ENCODE measurements at places on chromosomes 1 and 21.

- no peak for DNase-seq
Measured at GRCh38 chr1:70477090-70477489, 66.0 kb downstream of the CTH start.

DNA sequence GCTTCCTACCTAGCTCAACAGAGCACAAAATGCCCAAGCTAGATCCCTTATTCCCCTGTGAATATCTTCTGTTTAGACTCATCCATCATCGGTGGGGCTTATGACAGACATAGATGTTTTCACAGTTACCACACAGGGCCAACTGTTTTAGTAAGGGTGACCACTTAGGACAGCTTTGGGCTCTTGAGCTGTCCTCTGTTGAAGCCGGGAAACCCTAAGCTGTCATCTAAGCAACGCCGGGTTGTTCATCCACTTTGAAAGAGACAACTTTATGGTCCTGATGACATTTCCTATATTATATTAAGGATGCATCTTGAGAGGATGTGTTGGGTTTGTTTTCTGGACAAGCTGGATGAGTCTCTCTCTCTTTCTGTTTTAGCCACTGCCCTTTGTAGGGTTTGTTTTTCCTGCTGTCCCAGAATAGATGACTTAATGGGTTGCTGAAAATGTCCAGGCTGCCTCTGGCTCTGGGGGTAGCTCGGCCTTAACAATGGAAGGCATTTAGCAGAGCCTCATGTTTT, 110.5 kb upstream of the UBE2U start:
- no peak for DNase-seq

GRCh38 chr1:2014181-2014580, 5.0 kb upstream of the GABRD start:
- DNase-seq, result no peak

DNA sequence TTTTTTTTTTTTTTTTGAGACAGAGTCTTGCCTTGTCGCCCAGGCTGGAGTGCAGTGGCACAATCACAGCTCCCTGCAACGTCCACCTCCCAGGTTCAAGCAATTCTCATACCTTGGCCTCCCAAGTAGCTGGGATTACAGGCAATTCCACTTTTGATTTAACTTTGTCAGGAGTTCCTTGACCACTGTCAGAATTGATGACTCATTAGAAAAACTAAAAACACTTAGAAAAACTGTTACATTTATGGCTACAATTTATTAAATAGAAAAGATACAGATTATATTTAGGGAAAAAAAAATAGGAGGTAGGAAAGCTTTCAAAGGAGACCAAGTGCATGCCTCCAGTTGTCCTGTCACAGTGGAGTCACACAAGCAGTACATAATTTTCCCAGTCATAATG, 20.0 kb downstream of the ZNF678 start:
- DNase-seq, result no peak

DNA sequence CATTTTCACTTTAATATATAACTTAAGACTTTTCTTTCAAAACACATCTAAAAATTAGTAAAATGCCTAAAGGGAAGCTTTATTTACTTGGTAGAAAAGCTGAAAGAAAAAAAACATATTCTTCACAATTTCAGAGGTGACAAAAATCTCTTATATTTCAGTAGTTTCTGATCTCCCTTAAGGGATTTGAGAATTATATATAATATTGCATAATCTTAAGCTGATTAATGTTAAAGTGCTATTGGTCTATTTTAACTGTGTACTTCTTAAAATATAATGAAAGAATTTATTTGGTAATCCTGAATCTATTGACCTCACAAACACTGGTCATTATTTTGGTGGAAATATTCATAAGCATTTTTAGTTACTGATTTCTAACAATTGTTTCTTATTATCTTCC, 1.2 kb upstream of the VPS45 start:
- no peak for DNase-seq

GRCh38 chr1:232542633-232543593, 87.0 kb downstream of the SIPA1L2 start:
- no peak for DNase-seq

GRCh38 chr1:24707687-24708086, 37.6 kb upstream of the CLIC4 start:
- DNase-seq, result no peak

GRCh38 chr1:183186841-183187240, 777 bp downstream of the LAMC2 start:
- no peak for DNase-seq

DNA sequence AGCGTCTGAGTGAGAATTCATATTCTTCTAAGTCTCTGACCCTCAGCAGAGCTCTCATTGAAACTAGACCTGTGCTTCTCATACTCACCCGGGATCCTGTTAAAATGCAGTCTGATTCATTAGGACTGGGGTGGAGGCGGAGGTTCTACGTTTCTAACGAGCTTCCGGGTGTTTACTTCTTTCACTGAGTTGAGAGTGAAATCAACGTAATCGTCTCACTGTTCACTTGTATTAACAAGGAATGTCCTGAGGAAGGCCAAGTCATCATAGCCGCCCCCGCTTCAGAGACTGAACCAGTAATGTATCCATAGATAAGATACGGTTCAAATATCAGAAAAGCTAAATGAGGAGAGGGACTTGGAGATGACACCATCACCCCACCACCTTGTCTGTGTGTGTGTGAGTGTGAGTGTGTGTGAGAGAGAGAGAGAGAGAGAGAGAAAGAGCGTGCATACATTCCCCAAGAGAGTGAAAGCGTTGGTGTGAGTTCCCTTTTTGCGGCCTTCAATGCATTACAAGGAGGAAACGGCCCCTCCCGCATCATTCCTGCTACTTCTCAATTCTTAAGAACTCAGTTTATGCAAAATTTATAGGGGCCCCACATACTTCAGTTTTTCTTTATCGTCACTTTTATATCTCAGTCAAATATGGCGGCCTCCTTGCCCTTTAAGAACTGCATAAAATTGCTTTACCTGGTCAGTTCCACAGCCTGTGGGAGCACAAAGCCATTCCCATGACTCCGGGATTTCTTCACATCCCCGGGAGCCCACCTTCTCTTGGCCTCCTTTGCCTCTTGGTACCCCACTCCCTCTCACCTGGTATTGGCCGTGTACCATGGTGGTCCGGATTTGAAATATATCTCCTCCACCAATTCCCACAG, 19.8 kb downstream of the KMO start:
- peak; percentile 65 for DNase-seq

- DNase-seq, result no peak
Measured at GRCh38 chr1:183101841-183102276, 78.6 kb downstream of the LAMC1 start.

DNA sequence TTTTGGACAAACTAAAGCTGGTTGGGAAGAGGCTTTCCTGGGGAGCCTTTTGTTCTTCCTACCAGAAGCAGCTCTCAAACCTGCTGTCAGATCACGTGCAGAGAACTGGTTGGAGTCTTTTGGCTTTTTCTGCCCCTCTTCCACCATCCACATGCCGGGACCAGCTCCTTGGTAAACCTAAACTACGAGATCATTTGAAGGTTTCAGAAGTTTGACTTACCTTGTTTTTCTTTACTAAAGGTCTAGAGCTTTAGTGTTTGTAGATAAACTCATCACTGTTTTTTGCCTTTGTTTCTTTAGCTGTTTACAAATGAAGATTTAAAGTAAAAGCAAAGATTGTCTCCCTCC, 113.4 kb downstream of the HLX start:
- no peak for DNase-seq

GRCh38 chr1:200969726-200970561, 53.6 kb downstream of the KIF21B start:
- no peak for DNase-seq

DNA sequence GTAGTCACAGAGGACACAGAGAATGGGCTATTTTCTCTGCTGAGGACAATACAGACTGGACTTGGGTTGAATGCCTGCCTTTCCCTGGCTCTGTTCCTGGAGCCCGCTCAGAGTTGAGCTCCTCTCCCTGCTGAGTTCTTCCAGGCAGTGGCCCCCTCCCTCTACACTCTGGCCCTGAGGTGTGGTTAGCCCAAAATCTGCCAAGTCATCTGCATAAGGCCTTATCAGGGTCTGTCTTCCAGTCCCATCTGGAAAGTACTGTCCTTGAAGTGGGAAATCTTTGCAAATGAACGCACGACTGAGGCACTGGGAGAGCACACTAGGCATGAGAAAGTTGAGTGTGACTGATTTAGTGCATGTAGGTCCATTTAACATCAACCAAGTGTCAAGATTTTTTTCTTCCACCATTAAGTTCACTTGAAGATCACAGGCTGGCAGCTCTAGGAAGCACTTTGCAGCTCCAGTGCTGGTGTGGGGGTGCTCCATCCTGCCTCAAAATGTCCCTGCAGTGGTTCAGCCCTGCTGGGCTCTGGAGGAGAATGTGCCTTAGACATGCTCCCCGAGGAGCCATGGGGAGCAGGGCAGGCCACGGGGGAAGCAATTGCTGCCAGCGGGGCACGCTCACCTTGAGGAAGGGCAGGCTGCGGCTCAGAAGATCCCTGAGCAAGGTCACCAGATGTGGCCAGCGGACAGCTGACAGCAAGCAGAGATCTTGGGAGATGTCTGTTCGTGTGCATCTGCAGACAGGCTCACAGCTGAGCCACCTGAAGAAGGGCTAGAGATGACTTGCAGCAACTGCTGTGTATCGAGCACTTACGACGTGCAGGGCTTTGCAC, 41.5 kb downstream of the IER5 start:
- no peak for DNase-seq

DNA sequence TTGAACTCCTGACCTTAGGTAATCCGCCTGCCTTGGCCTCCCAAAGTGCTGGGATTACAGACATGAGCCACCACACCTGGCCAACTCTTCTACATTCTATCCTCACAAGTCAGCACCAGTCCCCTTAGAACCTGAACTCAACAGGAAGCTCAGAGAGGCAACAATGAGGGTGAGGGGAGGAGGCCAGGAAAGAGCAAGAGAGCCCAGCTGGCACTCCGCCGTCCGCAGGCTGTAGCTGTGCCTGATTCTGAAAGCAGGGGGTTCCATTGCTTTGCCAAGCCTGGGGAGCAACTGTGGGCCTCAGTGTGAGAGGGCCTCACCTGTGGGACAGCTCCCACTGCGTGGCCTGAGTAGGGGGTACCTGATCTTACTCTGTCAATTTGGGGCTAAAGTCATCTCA, 18.7 kb downstream of the STK40 start:
- no peak for DNase-seq

GRCh38 chr1:12776801-12777557, 3.4 kb downstream of the PRAMEF12 start:
- no peak for DNase-seq

DNA sequence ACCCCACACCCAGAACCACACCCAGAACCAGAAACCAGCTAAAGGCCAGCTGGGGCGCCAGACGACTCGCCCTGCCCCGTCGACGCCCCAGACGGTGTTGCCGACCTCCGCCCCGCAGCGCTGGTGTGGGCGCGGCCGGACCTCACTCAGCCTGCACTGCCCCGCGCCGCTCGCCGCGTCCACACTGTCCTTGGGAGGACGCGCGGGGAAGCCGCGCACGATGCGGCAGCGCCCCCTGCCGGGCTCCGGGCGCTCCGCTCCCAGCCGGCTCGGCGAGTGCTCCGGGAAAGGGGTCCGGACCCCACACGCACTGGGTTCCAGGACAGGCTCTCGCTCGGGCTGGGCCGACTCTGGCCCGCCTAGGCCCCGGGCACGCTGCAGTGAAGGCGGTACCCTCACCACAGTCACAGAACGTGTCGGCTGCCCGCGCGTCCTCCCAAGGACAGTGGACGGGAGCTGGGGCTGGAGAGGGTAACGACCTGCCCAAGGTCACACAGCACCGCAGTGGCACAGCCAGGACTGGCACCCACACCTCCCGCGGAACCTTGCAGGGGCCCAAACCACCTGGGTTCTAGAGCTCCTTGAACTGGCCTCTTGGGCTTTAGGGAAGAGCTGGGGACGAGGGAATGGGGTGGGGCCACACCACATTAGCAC, 90.2 kb downstream of the DMRTA2 start:
- no peak for DNase-seq

DNA sequence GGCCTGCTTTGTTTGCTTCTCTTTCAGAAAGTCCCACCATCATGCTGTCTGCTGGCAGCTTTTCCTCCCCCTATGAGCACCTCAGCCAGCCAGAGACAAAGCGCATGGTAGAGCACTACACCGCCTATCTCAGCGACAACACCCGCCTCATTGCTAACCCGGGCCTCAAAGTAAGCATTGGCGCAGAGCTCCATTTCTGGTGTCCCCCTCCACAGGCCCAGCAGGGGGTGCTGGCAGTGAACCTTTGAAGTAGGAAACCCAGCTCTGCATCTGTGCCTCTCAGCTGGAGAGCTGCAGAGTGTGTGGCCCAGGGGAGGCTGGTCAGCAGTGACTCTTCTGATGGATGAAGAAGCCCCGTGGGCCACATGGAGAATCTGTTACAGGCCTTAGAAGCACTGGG, 81.2 kb upstream of the RAVER2 start:
- no peak for DNase-seq

GRCh38 chr1:54950006-54950368, 30.4 kb upstream of the TMEM61 start:
- DNase-seq, result no peak

DNA sequence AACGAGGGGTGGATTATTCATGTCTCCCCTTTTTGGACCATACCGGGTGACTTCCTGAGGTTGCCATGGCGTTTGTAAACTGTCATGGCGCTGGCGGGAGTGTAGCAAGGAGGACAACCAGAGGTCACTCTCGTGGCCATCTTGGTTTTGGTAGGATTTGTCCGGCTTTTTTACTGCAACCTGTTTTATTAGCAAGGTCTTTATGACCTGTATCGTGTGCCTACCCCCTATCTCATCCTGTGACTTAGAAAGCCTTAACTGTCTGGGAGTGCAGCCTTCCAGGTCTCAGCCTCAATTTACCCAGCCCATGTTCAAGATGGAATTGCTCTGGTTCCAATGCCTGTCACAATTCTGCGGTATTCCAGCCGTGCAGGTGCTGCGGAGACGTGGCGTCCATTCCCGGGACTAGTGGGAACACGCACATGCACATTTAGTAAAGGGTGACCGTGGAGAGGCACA, 40.2 kb upstream of the ZNF496 start:
- no peak for DNase-seq

DNA sequence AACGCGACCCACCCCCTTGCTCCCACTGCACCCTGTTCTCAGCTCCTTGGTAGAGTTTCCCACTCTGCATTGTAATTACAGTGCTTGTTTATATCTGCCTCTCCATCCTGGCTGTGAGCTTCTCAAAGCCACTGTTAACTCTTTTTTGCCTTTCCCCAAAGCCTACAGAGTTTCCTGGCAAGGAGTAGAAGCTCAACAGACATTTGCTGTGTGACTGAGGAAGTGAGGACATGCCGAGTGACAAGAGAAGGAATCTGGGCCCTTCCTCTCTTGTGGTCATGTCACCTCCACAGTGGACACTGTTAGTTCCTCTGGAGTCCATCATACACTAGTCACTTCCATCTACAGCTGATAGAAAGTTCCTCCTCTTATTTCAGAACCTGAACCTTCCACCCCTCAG, 6.1 kb upstream of the IGSF8 start:
- DNase-seq, result no peak

GRCh38 chr1:31587720-31588423, 11.6 kb downstream of the TINAGL1 start:
- peak; percentile 94 for DNase-seq

DNA sequence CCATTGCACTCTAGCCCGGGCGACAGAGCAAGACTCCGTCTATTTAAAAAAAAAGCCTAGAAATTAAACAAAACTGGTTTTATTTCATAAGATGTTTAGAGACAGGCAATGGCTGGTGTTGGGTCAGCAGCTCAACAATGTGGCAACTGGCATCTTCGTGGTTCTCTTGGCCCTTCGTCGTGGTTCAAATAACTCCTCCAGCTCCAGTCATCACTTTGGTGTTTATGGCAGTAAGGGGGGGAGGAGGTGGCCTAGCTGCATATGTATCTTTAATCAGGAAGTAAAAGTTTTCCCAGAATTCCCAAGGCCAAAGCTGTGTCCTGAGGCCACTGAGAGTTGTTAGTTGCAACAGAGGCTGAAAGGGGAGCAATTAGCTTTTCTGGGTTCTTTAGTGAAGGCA, 13.0 kb upstream of the LTN1 start:
- no peak for DNase-seq

Data from tibial artery (tissue), 4 donors.